M059J (cell line): ENCODE measurements at places on chromosomes 3 and 15. TPM values are rescaled to one million over a fixed set of nuclear protein-coding genes. Genes with fewer than 3 reads are reported as not detected.

The NEK10 gene
- total RNA-seq, result 0.71 and 1.4 TPM in 2 replicates

The IL17RE gene
- total RNA-seq, result 0.05 and 0.15 TPM in 2 replicates

The CPLX3 gene
- total RNA-seq, result not detected in 2 replicates

The PTH1R gene
- total RNA-seq, result 0.49 and 1.4 TPM in 2 replicates

The IQSEC1 gene
- total RNA-seq, result 3.0 and 7.4 TPM in 2 replicates
